ENCODE measurements at places on chromosomes 12 and 14.

DNA sequence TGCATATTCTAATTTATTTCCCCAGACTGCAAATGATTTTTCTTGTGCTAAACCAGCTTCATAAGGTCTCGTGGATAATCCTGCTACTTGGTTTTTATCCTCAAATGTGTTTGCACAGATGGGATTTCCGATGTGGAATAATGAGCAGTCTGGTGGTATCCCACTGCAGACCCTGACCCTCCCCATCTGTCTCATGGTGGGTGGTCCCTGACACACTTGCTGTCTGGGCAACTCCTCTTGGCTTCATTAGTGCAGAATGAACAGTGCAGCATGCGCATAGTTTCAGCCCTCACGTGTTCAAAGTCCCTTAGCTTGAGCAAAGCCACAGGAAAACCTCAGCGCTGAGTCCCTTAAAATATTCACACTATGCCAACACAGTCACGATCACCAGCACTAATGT, 996.5 kb downstream of the AACS start:
- no peak for DNase-seq

DNA sequence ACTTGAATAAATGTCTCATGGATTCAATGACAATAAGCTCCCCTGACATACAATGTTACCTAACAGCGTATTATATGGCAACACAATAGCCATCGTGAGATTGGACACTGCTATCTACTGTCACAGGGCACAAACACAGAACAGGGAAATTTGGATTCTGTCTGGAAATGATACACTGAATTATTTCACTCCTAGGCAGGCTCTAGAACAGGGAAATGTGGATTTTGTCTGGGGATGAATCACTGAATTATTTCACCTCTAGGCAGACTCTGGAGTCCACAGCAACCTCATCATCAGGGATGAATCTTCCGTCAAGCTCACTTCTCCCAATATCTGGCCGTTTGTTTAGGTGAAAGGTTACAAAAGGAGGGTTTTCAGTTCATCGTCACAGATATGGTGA, 288.8 kb downstream of the TMEM132D start:
- no peak for DNase-seq

GRCh38 chr12:111313833-111314259, 55.0 kb downstream of the PHETA1 start:
- DNase-seq, result peak; percentile 33

DNA sequence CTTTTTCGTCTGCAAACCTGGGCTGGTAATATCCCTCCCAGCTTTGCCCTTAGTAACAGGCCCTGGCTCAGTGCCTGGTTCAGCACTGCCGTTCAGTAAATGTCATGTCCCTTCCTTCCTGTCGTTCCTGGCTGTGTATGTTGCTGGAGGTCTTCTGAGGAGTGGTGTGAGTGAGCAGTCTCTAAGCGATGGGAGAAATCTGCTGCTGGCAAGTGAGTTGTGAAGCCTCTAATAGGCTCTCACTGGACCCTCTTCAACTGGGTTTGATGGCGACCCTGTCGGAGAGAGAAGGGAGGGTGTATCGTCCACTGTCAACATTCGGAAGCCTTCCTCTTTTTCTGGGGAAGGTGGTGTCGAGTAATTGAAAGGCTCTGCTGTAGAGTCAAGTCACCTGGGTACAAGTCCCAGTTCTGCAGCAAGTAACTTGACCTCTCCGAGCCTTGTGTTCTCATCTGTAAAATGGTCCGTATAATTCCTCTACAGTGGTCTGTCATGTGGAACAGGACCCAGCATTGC, 62.8 kb downstream of the HRK start:
- DNase-seq, result no peak

GRCh38 chr12:107735763-107736162, 25.2 kb downstream of the PRDM4 start:
- no peak for DNase-seq

DNA sequence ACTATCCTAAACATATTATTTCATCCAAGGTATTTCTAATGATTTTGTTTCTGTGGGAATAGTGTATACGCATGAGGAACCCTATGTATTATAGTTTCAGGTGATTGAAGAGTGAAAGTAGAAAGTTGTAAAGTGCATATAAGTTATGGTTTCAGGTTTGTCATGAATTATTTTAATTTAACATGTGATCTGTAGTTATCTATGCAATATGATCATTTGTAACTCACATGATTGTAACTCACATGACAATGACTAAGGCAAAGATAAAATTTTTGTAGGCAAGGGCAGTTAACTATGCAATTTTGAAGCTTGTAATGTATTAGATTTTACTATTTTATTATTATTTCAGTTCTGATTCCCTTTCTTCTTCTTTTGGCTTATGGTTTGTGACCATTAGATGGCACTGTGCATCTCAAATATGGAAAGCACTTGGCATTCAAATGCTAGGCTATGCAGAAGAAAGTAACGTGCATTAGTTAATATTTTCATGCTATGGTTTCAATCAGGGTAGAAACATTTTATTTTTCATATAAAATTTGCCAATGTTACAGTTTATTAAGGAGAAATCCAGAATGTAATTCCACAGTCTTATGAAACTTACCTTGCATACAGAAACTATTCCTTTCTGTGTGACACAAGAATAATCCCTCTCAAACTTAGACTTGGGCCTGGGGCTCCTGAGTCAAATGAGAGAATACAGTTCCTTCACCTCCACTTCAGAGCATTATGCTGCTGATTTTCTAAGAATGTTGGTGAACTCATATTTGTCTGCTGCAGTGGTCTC, 15.8 kb upstream of the TMEM30B start:
- no peak for DNase-seq

DNA sequence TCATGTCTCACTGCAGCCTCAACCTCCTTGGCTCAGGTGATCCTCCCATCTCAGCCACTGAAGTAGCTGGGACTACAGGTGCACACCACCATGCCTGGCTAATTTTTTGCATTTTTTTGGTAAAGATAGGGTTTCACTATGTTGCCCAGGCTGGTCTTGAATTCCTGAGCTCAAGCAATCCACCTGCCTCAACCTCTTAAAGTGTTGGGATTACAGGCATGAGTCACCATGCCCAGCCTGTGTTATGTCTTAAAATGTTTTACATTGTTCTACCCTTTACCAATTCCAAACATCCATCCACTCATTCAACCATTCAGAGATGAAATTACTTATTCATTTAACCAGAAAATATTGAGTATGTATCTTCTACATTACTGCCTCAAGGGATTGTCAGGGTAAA, 111.6 kb upstream of the BTG1 start:
- no peak for DNase-seq

DNA sequence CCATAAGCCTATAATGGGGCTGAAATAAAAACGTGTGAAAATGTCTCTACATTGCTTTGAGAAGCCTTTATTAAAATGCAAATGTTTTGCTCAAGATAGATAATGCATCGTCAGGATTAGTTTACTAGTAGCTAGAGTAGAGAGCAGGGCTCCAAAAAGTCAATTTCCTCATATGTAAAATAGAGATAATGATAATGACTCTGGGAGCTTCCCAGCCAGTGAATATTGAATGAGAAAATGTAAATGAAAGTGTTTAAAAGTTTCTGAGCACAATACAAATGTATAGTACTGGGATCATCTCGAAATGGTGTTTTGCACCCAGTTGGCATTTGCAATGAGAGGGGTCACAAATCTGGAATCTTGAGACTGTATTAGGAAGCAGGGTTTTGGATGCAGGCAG, 135.3 kb downstream of the OTOGL start:
- DNase-seq, result no peak

DNA sequence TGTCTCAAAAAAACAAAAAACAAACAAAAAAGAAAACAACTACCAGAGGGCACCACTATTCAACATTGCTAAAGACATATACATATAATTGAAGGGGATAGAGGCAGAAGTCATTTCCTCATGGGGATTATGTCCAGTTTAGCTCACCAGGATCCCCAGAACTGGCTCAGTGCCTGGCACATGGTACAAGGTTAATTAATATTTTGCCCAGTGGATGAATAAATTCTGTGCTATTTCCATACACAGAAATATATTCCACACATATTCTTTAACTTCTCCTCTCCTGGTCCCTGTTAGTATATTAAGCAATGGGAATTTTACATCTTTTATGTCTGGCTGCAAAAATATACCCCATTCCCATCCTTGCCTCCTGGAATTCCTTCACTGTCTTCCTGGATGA, 6.7 kb downstream of the FOS start:
- no peak for DNase-seq

DNA sequence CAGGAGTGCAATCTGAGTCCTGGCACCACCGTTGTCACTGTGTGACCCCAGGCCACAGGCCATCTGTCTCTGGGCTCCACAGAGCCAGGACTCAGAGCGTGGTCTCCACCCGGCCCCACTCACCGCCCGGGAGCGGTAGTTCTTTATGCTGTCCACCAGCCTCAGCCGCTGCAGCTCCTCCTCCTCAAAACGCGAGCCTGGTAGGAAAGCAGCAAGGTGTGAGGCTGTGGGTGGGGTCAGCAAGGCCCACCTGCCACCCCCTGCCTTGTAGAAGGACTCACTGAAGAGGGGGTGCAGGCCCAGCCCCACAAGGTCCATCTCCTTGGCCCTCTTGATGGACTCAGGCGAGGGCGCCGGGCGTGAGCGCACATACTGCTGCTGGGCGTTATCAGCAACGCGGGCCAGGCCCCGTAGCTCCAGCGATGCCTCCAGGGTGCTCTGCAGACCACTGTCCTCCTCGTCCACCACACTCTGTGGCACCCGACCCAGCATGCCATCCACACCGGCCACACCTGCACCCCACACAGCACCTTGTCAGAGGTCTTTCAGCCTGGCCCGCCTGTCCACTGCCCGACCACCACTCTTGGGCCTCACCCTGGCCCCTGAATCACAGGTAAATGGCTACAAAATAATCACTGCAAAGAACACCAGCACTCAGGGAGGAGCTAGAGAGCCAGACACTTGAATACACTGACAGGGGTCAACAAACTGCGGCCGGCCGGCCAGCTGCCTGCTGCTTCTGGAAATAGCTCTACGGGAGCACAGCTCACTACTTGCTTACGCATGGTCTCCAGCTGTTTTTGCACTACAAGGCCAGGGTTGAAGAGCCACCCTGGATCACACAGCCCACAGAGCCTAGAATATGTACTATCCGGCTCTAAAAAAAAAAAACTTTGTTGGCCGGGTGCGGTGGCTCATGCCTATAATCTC, 16.3 kb downstream of the CFAP73 start:
- no peak for DNase-seq

DNA sequence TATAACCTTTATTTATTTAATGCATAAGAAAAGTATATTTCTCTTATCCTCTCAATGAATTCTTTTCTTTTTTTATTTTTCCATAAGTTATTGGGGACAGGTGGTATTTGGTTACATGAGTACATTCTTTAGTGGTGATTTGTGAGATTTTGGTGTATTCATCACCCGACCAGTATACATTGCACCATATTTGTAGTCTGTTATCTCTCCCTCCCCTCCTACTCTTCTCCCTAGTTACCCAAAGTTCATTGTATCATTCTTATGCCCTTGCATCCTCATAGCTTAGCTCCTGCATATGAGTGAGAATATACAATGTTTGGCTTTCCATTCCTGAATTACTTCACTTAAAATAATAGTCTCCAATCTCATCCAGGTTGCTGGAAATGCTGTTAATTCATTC, 1900.0 kb upstream of the SEL1L start:
- DNase-seq, result no peak

DNA sequence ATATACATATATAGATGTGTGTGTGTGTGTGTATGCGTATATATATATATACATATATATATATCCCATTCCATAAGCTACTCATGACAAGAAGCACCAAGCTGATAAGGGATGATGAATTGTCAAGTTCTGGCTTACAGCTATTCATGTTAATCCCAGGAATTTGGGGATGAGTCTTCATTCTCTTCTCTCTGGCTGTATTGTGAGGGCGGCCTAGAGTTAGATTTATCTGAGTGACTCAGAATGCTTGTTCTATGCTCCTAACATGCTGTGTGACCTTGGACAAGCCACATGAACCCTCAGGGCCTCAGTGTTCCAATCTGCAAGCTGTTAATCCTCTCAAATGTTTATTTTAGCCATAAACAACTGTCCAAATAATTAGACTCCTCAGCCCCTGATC, 749.0 kb downstream of the MED13L start:
- DNase-seq, result no peak

GRCh38 chr12:122963941-122964265, 2.4 kb downstream of the ABCB9 start:
- no peak for DNase-seq

DNA sequence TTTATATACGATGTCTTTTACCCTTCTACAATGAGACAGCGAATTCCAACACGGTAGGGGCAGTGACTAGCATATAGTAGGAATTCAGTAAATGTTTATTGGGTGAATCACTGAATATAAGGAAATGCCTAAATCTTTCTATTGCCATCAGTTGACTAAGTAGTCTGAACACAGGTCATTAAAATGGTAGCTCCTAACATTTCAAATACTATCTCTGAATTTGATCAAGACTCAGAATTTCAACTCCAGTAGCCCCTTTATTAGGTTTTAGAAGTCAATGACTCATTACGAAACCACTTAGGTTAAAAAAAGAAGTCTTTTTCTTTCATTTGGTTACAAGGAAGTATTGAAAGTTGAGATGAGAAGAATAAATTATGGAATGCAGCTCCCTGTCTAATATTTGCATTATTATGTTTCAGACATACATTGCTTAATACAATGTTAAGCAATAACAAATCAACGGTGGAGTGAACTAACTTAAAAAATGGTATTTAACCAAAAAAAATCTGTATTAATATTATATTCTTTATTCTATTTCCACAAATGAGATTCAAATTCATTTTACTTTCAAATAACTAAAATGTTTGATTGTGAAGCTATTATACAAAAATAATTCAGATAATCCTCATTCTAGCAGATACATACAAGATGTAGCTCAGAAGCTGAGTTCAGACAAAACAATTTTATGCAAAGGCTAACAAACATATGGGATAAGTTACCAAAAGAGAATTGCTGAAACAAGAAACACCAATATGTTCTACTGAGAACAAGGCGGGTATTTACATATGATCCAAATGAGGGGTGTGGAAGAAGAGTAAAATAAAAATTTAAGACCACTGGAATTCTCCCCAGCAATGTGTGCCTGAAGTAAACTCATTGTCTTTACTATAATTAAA, 302.7 kb downstream of the CEP128 start:
- peak; percentile 79 for DNase-seq

DNA sequence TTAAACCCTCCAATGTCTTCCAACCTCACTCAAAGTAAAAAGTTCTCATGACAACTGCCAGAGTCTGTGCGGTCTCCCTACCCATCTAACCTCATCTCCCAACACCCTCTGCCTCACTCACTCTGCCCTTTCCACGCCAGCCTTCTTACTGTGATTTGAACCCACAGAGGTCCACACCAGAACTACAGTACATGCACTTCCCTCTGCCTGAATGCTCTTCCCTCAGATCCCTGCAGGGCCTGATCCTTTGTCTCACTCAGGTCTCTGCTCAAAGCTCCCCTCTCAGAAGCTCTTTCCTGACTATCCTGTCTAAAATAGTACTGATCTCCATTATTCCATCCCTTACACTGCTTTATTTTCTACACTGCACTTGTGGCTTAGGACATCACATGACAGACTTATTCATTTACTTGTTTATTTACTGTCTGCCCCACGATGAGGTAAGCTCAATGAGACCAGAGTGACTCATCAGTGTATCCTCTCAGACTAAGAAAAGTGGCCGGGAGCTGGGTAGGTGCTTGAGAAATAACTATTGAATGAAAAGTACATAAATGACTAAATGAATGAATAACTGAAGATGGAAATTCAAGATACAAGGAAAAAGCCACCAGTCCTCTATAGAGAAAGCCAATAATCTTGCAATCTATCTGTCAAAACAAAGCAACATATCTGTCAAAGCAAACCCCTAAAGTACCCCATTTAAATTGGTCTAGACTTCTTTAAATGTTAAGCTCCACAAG, 17.1 kb downstream of the POMT2 start:
- DNase-seq, result peak; percentile 56

GRCh38 chr12:91926848-91927247, 218.8 kb downstream of the BTG1 start:
- peak; percentile 52 for DNase-seq
